Brain pericyte (primary cell): ENCODE measurements at places on chromosomes 12 and 14.

DNA sequence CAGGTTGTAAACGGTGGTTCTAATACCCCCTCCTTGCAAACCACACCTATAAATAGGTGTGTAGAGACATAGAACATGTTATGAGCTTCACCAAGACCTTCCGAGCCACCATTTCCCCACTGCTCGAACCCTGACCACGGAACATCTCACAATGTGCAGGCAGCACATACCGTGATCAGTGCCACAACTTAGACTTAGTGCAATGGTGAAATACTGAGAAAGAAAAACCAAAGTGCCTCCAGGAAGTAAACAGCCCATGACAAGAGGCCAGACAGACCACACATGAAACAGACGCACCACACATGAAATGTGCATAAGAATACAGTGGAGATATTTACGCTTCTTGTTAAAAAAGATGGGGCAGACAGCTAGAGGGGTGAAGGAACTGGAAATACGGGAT lies 166.9 kb upstream of the CCND2 start:
- no peak for DNase-seq

- DNase-seq, result no peak
These were observed 4.5 kb upstream of the GDF11 start for GRCh38 chr12:55738123-55739024.

- DNase-seq, result no peak
These were observed 20.1 kb upstream of the OR6J1 start for GRCh38 chr14:22664261-22664660.

GRCh38 chr14:75905147-75905904 lies 76.5 kb downstream of the TGFB3 start:
- no peak for DNase-seq

DNA sequence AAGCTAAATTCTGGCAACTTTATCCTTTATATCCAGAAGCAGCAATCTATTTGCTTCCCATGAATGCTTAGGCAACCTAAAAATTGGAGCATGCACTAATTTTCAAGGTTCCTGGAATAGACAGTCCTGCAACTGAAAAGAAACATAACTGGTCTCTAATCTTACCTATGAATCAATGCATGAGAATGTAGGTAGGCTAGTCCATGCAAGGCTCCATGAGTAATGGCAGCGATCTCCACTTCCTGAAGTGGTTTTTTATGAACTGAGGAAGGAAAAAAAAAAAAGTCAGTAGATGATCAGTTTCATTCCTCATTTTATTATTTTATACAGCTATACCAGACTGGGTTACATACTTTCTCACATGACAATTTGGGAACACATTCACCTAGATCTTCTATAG lies 102.0 kb downstream of the PEBP1 start:
- no peak for DNase-seq

DNA sequence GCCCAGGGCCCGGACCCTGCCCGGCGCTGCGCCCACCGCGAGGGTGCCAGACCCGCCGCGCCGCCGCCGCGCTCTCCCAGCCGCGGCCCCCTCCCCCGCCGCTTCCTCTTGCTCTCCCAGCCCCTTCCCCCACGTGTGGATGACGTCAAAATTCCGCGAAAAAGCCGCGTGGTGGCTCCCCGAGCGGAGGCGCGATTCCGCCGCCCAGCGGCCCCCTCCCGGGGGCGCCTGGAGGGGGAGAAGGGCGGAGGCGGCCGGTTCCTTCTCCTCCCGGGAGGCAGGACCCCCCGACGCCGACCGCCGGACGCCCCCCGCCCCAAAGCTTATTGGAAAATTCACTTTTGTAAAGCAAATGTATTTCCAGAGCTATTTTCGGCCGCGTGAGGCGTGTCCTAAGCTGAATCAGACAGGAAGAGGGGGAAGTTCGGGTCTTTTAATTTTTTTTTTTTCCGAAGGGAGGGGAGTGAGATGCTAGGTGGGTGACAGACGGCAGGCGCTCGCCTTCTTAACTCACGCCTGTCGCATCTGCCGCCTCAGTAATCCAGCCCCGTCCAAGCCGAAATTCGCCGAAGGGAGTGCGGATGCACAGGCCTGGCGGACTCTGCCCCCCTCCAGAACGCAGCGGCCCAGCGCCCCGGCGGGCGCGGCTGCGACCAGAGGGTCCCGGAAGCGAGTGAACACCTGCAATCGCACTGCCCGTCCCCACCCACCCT lies 4.1 kb upstream of the CCND2 start:
- no peak for DNase-seq

DNA sequence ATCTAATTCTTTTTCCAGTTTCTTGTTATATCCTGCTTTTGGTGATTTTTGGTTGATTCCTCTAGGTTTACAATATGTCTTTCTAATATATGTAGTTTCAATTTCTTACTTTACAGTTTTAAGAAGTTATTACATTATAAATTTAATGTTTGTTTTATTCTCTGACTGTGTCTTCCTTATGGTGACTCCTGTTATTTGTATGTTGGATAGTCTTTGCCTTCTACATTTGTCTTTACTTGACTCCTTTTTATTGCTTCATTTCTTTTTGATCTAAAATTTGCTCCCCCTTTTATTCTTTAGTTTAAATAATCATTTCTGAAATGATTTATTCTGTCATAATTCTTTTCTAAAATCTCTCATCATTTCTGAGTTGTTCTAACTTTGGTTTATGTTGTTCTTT lies 125.8 kb downstream of the CCDC91 start:
- DNase-seq, result no peak
